ENCODE measurements at places on chromosomes 13 and 19. TPM values are rescaled to one million over a fixed set of nuclear protein-coding genes. Genes with fewer than 3 reads are reported as not detected.

Gene KRTDAP
- not detected for total RNA-seq

Gene NRTN
- 1.6 TPM for total RNA-seq

Gene FUT2
- total RNA-seq: not detected

Gene ZIM2
- total RNA-seq: not detected

Gene USHBP1
- total RNA-seq: not detected

Gene RFPL4AL1
- total RNA-seq: 0.38 TPM

Gene PEAK3
- 0.05 TPM for total RNA-seq

Data from A549 treated with GW870086 at 1 μM for 4 hours (cell line).